ENCODE measurements at places on chromosomes 5 and 9. TPM values are rescaled to one million over a fixed set of nuclear protein-coding genes. Genes with fewer than 3 reads are reported as not detected.
A peak's percentile ranks its signal among the peaks of the same experiment; 100 is the strongest.

Gene CATSPER3
- total RNA-seq, result 0.39 TPM

Gene UBQLN1
- 83.4 TPM for total RNA-seq

Gene IFNA14
- total RNA-seq, result not detected

Gene RUFY1
- total RNA-seq, result 34.4 TPM

GRCh38 chr5:15387931-15388524 is 112.0 kb upstream of the FBXL7 start:
- no peak for DNase-seq

- DNase-seq, result no peak
Measured at GRCh38 chr5:175003531-175003930, 279.1 kb downstream of the MSX2 start.

Gene SPACA9
- total RNA-seq, result 5.4 TPM

- DNase-seq, result no peak
Measured at GRCh38 chr5:76016258-76016657, 66.9 kb upstream of the SV2C start.

- no peak for DNase-seq
Measured at GRCh38 chr5:92559781-92560180, 1021.2 kb downstream of the NR2F1-AS1 start.

Gene FOXD4
- total RNA-seq, result 0.44 TPM

DNA sequence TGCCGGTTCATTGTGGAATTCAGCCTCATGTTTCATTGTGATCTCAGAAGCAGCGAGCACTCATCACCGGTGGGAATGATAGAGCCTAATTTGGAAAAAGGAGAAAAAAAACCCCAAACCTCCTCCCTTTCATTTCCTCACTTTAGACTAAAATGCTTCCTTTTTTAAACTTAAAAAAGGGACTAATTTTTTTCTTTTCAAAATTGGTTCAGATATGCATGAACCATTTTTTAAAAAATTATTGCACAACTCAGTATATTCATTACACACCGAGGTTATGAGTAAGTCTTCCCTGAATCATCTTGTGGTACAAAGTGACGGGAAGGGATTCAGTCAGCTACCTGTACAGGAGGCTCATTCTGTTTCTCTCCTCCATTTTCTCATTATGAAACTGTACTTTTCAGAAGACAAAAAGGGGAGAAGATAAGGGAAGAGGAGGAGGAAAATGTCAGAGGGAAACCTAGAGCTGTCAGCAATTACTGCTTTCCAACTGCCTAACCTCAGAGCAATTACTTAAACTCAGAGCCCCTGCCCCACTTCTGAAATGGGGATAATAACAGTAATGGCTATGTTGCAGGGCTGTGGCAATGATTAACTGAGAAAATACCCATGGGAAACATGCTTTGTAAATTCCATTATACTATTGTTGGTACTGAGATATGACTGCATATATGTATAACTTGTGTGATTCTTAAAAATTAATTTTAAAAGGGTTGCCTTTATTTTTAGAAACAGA is 24.0 kb downstream of the GALNT10 start:
- no peak for DNase-seq

DNA sequence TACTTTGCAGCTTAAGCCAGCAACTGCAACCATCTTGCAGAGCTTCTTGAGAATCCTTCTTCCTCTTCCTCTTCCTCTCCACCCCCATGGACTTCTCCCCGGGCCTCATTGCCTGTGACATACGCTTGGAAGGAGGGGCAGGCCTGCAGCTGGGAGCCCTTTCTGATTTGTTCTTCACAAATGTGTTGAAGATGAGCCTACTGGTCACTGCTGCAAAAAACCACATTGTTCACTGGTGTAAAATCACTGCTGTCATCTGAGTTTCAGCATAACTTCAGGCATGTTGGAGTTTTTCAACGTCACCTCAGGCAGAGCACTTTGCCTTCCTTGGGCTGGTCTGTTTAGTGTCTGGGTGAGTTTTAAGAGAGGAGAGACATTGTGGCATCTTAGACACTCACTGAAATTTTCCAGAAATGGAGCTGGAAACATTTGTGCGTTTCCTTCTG is 7.9 kb downstream of the TJP2 start:
- no peak for DNase-seq

- no peak for DNase-seq
Measured at GRCh38 chr9:105219291-105219805, 25.1 kb upstream of the SLC44A1 start.

- DNase-seq, result no peak
Measured at GRCh38 chr5:145689235-145689634, 145.9 kb downstream of the PRELID2 start.

- DNase-seq, result no peak
Measured at GRCh38 chr5:37665889-37666288, 174.0 kb downstream of the GDNF start.

- DNase-seq, result peak; percentile 84
Measured at GRCh38 chr5:178241231-178241663, 8.6 kb upstream of the PHYKPL start.

GRCh38 chr5:177356746-177357145 is 978 bp upstream of the RGS14 start:
- DNase-seq, result no peak

GRCh38 chr5:52139888-52140615 is 647.7 kb upstream of the ITGA1 start:
- no peak for DNase-seq

GRCh38 chr9:73183917-73184861 is 32.5 kb downstream of the ANXA1 start:
- DNase-seq, result no peak

Gene SLC23A1
- not detected for total RNA-seq

DNA sequence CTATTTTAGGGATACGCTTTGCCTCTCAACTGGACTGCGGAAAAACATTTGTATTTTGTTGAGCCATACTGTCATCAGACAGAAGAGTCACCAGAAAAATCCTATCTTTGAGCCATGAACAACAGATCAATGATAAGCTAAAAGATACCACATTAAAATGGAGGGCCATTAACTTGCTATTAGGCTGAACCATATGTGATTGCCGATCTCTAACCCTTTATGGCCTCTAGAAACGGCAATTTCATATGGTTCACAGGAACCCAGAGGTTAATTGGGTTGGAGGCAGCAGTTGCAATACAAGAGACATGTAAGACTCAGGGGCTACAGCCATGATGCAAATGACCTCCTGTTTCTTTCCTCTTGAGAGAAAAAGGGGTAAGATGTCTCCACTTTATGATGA is 69.8 kb downstream of the MYO10 start:
- DNase-seq, result no peak

DNA sequence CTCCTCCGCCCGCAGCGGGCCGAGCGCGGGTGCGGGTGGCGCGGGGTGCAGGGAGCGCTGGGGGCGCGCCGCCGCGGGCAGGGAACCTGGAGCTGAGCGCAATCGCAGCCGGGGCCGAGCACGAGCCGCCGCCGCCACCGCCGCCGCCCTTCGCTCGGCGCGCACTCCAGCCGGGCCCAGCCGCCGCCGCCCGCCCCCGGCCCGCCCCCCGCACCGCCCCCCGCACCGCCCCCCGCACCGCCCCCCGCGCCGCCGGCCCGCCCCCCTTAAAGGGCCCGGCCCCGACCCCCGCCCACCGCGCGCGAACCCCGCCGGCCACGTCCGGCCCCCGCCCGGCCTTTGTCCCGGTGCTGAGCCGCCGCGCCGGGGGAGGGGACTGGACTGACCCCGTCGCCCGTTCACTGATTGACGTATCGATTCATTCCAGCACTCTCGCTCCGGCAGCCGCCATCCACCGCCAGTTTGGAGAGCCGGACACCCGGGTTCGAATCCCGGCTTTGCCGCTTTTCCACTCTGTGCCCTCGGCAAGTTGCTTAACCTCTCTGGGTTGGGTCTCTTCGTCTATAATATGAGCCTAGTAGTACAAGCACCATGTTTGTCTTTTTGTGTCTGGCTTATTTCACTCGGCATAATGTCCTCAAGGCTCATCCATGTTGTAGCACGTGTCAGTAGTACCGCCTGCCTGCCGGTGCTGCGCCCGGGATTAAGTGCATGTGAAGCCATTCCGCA is at the start of gene SH3PXD2B:
Gene SH3PXD2B, minus strand, starts transcription at position 168 of the 729 bp plus-strand sequence. CDS start 173 bp downstream, outside the sequence.
- no peak for DNase-seq

GRCh38 chr5:45089870-45090269 is 281.1 kb downstream of the MRPS30 start:
- no peak for DNase-seq

DNA sequence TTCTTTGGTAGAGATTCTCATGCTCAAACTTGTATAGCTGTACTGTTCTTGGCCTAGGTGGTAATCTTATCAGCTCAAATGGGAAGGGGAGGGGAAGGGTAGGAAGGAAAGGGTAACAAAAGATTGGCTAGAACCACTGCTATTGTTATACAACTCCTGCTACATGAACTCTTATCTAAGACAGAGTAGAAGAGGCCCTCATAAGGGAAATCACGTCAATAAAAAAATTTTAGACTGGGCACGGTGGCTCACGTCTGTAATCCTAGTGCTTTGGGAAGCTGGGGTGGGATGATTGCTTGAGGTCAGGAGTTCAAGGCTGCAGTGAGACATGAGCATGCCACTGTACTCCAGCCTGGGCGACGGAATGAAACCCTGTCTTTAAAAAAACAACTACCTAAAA is 15.9 kb downstream of the STOM start:
- DNase-seq, result no peak

DNA sequence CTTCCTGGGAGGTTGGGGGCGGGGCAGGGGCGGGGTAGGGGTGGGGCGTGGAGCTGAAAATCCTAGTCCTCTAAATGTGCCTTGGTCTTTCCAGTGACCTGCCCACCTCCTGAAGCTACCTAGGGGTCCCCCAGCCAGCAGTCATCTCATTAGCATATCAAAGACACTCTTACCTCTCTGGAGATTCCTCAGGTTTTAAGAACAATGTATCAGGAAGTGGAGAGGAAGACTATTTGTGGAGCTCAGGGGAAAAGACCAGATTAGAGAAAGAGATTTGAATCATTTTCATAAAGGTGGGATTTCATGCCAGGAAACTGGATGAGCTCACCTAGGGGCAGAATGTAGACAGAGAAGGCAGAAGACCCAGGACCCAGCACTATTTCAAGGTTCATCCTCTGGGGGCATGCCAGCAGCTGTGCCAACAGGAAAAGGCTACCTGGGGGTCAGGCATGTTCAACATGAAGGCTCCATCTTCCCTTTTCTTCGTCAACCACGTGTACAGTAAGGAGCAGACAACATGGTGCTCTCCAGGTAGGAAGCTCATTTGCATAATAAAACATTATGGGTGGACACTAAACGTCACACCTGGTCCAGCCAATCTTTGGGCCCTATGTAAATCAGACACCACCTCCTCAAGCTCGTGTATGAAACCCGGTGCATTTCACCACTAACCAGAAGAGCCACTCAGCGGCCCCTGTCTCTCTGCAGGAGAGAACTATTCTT is 6.9 kb downstream of the GMCL2 start:
- DNase-seq, result no peak

DNA sequence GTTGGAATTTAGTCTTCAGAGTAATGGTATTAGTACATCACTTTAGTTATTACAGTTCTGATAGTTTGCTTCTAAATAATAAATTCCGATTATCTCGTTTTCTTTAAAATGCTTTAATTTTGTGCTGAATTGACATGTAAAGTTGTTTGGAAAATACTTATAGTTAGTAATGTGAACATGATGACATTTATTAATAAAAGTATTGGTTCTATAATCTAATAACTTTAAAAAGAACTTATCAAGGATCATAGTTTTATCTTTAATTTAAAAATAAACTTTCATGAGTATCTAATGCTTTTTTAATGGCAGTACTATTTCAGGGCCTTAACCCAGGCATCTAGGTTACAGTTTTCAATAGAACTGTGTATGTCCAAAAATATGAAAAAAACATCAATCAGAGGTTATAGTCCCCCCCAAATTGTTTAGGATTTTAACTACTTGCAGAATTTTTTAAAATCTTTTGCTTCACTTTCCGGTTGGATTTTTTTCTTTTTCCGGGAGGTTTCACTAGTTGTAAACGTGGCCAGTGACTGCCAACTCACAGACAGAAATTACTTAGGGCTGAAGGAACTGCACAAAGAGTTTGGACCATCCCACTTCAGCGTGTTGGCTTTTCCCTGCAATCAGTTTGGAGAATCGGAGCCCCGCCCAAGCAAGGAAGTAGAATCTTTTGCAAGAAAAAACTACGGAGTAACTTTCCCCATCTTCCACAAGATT is 680 bp downstream of the GPX8 start:
- no peak for DNase-seq

DNA sequence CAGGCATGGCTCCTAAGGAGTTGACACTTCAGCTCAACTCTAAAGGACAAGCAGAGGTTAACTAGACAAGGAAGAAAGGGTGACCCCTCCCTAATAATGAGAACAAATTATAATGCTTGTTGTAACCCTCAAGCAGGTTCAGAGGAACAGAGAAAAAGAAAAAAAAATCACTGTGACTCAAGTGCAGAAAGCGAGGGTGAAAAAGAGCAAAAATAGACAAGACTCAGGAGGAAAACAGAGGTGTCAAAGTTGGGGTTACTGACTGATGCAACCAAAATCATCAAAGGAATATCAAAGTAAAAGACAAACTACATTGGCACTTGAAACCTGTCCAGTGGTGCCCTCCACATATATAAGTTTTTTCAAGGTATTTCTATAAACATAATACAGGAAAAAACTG is 28.4 kb downstream of the FBXW11 start:
- no peak for DNase-seq

DNA sequence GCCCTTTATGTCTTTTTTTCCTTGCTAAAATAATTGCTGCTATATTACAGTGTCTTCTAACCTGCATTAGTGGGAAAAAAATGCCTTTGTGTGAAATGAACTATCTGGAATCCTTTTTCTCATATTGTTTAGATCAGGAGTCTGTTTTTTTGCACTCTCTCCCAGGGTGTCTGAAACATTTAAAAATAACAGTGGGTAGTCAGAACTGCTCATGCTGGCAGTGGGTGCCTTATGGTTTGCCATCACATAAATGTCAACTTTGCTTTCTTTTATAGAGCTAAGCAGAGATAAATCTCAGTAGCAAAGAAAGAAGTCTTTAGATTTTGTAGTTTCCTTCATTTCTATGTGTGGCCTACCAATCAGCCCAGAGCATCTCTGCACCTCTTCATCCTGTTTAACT is 347.8 kb upstream of the RGMB start:
- DNase-seq, result no peak

DNA sequence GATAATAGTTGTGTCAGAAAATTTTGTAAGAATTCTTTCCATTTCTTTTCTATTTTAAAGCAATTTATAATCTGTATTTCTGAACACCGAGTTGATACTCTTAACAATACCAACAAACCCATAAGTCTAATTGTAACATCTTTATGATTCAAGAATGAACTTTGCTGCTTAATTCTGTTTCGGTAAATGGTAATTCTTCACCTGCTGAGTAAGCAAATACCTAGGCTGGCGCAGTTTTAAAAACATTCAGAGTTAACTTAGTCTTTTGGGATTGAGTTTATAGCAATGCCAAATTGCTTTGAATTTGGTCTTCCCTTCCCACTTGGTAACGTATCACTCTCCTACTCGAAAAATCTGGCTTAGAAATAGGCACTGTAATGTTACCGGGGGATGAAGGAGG is 223.0 kb downstream of the MARCHF11 start:
- DNase-seq, result no peak

Data from chondrocyte (in vitro differentiated cells).